Nephron progenitor cell (in vitro differentiated cells): ENCODE measurements at places on chromosomes 7 and 10.
A peak's percentile ranks its signal among the peaks of the same experiment; 100 is the strongest.

GRCh38 chr10:6203331-6204062, 765 bp downstream of the PFKFB3 start:
- DNase-seq: peak; percentile 80
- H3K4me1 ChIP-seq: peaks cover 52% of the 10 kb centered on the region
- peaks cover 19% of the 10 kb centered on the region for H3K36me3 ChIP-seq
- peak overlapping the region; percentile 99 for H3K4me3 ChIP-seq

DNA sequence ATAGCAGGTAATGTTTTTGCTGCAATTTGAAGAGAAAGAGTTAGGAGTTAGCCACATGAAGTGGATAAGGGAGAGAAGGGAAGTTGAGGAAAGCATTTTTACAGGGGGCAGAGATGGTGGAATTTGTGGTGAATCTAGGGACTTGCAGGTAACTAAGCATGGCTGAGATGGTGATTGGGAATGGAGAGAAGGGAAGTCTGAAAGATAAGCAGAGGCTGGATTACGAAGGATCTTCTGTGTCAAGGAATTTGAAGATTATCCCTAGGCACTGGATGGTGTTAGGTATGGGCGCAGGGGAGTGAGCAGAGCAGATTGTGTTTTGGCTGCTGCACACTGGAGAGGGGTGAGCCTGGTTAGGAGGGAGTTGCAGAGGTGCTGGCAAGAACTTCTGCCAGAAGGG, 25.3 kb downstream of the ZRANB1 start:
- peaks cover 34% of the 10 kb centered on the region for H3K36me3 ChIP-seq
- peak overlapping the region; percentile 47 for H3K27ac ChIP-seq
- DNase-seq: no peak

DNA sequence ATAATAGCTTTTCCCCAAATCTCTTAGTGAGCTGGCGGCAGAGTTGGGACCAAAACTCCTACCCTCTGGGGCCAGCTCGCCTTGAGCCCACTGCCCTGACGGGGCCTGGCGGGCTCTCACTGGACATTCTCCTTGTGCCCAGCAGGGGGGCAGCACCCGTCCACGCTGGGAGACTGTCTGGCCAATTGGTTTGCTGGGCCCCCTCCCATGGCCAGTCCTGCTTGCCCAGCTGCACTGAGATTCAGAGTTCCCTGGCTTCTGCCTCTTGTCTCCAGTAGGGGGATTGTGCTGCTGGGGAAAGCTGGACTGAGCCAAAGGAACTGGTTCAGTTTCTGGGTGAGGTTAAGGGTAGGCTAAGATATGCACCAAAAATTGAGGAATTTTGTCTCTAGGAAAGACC, 59.8 kb downstream of the RAMP3 start:
- H3K27ac ChIP-seq: no peak overlapping the region
- H3K4me1 ChIP-seq: peaks cover 27% of the 10 kb centered on the region
- no peaks in the 10 kb centered on the region for H3K36me3 ChIP-seq
- peaks cover 14% of the 10 kb centered on the region for H3K27me3 ChIP-seq
- peak; percentile 35 for DNase-seq
- H3K4me3 ChIP-seq: no peak overlapping the region

DNA sequence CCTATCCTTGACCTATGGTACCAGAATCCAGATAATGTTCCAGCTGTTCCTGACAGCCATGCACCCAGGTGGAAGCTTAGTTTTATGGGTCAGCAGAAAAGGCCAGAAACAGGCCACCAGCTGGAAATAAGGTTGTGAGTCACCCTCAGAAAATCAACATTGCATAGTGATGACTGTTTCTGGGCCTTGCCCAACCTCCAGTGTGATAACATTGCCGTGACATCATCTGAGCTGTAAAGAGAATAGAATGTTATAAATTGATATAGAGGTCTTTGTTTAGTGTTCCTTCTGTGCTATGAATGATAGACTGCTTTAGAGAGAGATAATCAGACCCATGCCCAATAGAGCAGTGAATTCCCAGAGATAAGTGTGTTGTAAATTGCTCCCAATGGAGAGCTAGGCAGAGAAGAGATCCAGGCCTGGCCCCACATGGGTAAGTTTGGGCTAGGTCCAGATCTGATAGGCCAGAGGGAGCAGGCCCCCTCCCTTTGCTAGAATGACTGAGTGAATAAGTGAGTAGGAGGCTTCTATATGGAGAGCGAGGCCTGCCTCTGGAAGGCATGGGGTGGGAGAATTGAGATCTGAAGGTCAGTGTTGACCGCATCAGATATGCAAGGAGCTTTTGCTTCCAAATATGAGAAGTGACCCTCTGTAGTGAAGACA, 14.2 kb upstream of the HPS1 start:
- no peak overlapping the region for H3K27ac ChIP-seq
- peaks cover 13% of the 10 kb centered on the region for H3K4me1 ChIP-seq
- DNase-seq: no peak
- H3K36me3 ChIP-seq: no peaks in the 10 kb centered on the region
- no peak overlapping the region for H3K4me3 ChIP-seq

GRCh38 chr7:25075459-25075858, 49.6 kb downstream of the CYCS start:
- peaks cover 9% of the 10 kb centered on the region for H3K27me3 ChIP-seq
- H3K4me3 ChIP-seq: no peak overlapping the region
- no peak overlapping the region for H3K27ac ChIP-seq
- DNase-seq: no peak
